Pulmonary artery endothelial cell (primary cell): ENCODE measurements at places on chromosomes 13 and 19.

DNA sequence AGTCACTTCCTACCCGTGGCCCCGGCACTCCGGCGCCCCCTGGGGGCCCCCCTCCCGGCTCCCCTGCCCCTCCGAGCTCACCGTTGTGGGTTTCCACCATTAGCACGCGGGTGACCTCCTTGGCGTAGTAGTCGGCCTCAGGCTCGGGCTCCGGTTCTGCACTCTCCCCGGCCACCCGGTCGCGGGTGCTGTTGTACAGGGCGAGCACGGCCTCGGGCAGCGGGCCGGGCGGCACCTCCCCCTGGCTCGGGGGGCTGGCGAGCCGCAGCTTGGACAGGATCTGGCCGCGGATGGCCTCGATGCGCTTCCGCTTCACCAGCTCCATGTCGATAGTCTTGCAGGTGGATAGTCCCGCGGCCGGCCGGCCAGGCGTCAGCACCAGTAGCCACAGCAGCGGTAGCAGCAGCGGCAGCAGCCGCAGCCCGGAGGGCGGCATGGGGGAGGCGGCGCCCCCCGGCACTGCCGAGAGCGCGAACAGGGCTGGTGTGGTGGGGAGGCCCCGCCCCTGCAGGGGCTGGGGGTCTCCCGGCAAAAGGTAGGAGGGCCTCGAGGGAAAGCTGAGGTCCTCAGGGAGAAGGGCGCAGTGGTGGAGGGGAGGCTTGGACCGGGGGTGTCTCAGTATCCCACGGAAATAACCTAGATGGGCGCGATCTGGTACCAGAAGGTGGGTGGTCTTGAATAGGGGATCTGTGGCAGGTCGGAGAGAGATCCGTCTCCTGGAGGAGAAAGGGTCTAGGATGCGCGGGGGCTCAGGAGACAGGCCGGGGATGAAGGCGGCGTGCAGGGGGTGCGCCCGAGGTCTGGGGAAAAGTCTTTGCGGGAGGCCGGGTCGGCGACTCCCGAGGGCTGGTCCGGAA lies 885 bp downstream of the TGFB1 start:
- no peak for DNase-seq

- no peak for DNase-seq
Observed at GRCh38 chr13:50585674-50586413, 257.6 kb downstream of the DLEU7 start.

- no peak for DNase-seq
Observed at GRCh38 chr13:114019367-114019766, 45.5 kb upstream of the C13orf46 start.

DNA sequence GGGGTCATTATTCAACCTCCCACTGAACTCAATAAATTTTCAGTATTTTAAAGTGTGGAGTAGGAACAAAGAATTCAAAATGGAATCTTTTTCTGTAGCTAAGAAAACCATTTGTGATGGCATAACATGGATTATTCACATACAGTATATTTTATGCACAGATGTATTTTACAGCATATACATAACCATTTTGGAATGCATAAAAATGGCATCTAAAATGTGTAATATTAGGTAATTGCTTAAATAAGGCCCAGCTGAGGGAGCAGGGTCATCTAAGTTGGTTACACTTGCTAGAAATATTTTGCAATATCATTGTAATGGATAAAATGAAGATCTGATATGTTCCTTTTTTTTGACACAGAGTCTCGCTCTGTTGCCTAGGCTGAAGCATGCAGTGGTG lies 146.9 kb downstream of the LMO7 start:
- no peak for DNase-seq

DNA sequence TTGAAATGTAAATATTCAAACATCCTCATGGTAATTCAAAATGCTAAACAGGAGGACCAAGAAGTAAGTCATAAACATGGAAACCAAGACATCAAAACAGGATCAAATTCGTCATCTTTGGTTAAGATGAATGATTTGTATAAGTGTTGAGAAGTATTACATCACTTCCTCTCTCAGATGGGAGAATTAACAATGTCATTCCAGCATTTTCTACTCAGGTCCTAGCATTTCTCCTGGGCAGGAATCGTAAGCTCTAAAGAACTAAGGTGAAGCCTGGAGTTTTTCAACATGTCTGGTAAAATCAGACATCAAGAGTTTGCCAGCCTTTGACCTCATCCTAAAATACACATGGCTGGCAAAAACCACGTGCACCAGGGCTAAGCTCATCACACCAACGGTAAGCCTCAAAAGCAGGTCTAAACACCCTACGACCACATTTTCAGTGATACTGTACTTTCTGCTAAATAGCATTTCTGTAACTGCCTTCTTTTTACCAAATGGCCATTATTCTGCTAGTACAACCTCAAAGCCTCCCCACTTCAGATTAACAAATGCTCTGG lies 24.8 kb downstream of the RANBP3 start:
- DNase-seq: no peak

DNA sequence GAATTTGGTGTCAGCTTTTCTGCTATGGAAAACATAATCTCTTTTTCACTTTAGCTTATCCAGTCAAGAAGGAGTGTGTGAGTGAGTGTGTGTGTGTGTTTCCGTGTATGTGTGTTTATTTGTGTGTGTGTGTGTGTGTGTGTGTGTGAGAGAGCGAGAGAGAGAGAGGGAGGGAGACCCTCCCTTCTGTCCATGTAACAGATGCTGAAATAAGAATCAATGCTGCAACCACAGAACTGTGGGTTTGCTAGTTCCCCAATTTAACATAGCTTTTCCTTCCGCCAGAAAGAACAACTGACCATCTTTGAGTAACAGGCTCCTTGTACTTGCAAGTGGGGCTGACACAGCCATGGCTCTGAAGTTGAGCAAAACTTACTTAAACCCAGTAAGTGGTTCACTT lies 5.2 kb downstream of the LCP1 start:
- no peak for DNase-seq

DNA sequence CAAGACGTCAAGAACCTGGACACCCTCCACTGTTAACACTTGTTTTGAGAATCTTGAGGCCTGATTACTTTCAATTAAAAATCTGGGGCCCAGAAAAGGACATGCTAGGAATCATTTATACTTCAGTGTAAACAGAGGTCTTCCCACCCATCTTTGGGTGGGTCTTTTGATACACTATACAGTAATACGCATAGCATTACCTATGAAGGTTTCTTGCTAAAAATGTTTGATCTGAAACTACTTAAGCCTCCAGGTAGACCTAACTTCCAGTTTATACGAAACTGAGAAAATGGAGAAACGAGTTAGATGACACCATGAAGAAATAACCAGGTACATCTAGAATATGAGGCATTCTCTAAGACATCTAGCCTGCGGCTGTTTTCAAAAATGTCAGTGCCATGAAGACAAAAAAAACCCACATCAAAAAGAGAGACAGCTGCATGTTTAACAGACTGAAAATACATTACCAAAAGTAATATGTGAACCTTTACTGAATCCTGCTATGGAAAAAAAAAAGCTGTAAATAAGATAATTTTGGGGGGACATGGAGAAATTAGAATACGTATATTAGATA lies 36.6 kb downstream of the TGDS start:
- DNase-seq: no peak

- no peak for DNase-seq
Observed at GRCh38 chr13:35714121-35714520, 237.6 kb upstream of the MAB21L1 start.

- no peak for DNase-seq
Observed at GRCh38 chr19:47272448-47273312, 2.0 kb upstream of the INAFM1 start.

DNA sequence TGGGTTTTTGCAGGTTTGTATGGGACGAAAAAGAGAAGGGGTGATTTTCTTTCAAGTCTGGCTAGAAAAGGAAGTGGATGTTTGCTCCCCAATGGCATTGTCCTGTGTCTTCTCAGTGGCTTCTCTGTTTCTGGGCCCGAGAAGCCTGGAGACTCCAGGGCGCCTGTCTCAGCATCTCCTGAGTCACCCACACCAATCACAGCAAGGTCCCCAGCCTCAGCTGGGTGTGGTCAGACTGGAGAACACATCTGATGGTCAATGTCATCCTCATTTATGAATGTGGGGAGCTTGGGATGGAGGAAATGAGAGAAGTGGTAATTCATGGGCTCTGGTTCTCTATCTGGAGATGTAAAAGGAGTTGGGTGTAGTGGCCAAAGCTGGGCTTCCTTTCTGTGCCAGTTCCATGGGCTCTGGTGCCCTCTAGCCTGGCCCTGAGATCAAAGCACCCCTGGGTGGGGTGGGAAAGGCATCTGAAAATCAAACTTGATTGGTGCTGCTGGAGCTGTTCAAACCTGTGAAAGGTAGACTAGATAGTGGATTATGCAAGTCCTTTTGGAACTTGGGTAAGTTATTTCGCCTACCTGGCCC lies 13.4 kb downstream of the RASL11A start:
- DNase-seq: no peak

DNA sequence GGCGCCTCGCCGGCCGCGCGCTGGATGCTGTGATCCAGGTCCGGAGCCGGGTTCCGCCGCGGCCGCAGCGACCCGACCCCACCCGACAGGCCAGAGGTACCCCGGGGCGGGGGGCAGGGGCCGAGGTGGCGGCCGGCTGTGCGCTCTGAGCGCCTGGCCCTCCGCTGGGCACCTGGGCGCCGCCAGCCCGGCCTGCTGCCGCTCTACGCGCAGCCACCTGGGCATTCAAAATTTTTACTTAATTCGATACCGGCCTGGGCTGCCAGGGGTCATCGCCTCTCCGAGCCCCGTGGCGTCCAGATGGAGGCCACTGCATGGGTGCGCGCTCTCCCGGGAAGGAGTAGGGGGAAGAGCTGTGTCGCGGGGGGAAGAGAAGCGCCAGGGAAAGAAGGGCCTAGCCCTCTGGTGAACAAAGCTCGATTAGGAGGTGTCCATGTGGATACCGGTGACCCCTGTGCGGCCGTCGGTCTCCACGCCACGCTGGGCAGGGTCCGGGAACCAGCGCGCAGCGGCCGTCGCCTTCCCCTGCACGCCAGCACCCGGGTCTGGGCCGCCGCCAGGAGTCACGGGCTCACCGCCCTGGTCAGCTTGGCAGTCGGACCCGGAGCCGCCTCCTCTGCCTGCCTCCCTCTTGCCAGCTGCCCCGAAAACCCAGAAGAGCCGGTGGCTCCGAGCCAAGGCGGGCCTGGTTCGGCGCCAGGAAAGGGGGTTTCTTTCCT lies 666 bp downstream of the BIVM start:
- DNase-seq: no peak

DNA sequence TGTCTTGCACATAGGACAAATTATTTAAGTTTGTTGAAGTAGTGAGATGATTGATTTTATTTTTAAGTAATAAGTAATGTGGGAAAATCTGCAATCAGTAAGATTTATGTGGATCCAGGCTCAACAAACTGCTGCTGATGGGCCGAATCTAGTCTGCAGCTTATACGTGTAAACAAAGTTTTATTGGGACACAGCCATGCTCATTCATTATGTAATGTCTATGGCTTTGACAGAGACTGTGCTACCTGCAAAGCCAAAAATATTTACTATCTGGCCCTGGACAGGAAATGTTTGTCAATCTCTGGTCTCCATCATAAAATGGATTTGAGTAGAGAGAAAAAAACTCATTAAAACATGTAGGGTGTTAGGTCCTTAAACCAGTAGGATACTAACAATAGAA lies 728.0 kb downstream of the GPC5 start:
- DNase-seq: no peak

- peak; percentile 44 for DNase-seq
Observed at GRCh38 chr13:94233401-94233800, 246.1 kb downstream of the DCT start.

GRCh38 chr13:100112186-100112838 lies 23.4 kb downstream of the PCCA start:
- no peak for DNase-seq

- DNase-seq: no peak
Observed at GRCh38 chr13:75762076-75762937, 126.2 kb downstream of the LMO7 start.

GRCh38 chr19:10238172-10238783 lies 7.1 kb upstream of the S1PR2 start:
- DNase-seq: no peak

GRCh38 chr19:47176071-47176626 lies 45.5 kb downstream of the SAE1 start:
- DNase-seq: peak; percentile 55

DNA sequence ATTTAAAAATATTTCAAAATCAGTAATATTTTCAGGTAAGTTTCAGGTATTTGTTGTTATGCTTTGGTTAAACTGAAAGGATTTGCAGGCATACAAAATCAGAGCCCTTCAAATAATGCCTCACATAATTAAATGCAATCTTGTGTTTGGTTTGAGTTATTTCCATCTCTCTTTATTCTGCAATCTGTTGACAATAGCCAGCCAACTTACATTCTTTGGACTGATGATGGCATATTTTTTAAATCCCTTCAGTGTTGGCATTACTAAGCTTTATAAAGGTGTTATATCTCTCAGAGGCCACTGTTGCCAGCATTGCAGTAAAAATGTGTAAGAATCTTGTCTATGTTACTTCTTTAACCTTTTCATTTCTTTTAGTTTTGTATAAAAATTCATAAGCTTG lies 257.2 kb upstream of the RFC3 start:
- DNase-seq: no peak

DNA sequence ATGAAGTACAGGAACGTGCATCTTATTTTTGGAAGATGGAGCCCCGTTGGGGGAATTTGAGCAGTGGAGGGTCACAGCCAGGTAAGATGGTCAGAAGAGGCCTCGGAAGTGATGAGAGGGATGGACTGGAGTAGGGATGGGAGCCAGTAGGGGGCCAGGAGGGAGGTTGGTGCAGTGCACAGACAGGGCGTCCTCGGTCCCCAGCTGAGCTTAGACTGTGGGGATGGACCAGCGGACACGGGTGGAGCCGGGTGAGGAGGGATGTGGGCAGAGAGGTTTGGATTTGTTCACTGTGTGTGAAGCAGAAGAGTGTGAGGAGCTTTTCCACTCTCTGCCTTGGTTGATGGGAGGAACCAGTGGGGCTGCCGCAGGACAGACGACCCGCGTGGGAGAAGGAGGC lies 10.6 kb downstream of the RPS9 start:
- DNase-seq: no peak

DNA sequence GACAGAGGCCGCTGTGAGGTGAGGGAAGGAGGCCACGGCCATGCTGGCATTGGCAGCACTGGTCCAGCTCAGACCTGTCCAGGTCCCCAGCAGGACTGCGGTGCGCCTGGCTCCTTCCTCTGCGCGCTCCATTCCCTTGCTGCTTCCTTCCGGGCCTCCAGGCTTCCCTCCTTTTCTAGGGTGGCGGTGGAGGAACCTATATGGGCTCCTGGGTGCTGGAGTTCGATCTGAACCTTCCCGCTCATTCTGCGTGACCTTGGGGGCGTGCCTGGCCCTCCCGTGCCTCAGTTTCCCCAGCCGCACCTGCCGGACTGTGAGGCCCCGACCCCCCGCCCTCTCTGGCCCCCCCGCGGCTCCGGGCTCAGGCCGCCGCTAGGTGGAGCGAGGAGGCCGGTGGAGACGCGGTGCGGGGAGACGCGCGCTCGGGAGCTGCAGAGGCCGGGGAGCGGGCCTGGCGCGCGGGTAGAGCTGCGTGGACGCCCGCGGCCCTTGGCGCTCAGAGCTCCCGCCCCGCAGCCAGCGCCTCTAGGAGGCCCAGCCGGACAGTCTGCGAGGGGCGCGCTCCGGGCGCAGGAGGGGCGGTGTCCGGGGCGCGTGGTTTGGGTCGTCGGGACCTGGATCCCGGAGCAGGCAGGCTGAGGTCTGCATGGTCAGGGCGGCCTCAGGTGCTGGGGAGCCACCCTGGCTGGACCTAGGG lies 29.9 kb downstream of the EFNA2 start:
- no peak for DNase-seq
